ENCODE measurements at places on chromosomes 6 and 20. TPM values are rescaled to one million over a fixed set of nuclear protein-coding genes. Genes with fewer than 3 reads are reported as not detected.

- DNase-seq = no peak
Measured at GRCh38 chr6:2871953-2872352, 30.3 kb upstream of the SERPINB1 start.

DNA sequence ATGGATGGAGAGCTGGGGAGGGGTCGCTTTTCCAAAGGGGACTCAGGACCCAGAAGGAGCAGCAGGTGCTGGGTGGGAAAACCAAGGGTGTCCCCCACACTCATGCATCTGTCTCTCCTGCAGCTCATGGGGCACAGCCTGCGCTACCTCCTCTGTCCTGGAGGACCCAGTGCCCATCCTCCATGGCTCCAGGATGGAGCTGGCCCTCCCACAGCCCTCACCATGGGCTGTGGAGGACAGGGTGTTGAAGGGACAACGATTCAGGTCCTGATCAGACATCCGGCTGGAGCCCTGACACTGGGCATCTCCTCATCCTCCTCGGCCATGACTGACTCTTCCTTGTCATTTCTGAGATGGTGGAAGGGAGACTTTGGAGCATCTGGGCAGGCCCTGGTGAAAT lies 97.9 kb upstream of the SULF2 start:
- DNase-seq = no peak

DNA sequence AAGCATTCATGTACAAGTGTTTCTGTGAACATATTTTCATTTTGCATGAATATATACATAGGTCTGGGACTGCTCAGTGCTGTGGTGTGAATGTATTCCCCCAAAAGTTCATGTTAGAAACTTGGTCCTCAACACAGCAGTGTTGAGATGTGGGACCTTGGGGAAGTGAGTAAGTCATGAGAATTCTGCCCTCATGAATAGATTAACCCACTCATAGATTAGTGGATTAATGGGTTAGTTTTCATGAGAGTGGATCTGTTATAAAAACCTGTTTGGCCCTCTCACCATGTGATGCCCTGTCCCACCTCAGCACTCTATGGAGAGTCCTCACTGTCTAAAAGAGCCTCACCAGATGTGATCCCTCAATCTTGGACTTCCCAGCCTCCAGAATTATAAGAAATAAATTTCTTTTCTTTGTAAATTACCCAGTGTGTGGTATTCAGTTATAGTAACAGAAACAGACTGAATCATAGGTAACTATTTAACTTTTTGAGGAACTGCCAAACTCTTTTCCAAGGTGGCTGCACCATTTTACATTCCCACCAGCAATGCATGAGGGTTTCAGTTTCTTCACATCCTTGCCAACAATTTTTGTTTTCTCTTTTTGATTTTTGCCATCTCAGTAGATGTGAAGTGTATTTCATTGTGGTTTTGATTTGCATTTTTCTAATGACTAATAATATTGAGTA lies 45.3 kb downstream of the QRSL1 start:
- DNase-seq = no peak

- no peak for DNase-seq
Measured at GRCh38 chr6:144804246-144804790, 519.2 kb downstream of the UTRN start.

- DNase-seq = no peak
Measured at GRCh38 chr6:135887069-135887468, 35.6 kb downstream of the PDE7B start.

DNA sequence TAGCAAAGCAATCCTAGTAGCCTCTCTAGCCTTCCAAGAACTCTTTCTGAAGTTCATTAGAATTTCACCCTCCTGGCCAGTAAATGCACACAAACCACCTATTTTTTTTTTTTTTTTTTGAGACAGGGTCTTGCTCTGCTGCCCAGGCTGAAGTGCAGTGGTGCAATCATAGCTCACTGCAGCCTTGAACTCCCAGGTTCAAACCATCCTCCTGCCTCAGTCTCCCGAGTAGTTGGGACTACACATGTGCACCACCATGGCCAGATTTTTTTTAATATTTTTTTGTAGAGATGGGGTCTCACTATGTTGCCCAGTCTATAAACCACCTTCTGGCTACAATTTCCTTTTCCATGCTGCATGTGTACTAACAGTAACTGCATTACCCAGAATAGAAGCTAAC lies 301.3 kb downstream of the ZNF217 start:
- DNase-seq = no peak

The SRMS gene
- not detected for total RNA-seq

The ID1 gene
- 410 TPM for total RNA-seq

The MAK gene
- total RNA-seq = not detected

Data from HFFc6 (cell line).